ENCODE measurements at places on chromosomes 3 and 15.

DNA sequence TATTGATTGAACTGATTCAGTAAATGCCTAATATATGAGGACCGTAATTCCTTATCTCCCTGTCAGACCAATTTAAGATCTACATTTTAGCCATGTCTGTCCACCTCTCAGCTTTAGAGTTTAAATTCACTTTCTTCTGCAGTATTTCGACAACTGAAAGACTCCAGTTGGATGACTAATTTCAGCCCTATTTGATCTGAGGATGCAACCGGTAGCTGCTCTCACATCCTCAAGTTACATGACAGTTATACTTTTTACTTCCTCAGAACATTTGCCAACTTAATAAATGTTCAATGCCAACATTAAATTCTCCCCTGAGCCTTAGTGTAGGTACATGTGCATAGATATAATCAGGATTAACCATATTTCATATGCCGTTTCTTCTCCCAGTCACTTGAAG is 2.5 kb upstream of the HHLA2 start:
- DNase-seq: no peak

- no peak for DNase-seq
These were observed 3.6 kb downstream of the HEMK1 start for GRCh38 chr3:50572801-50573371.

DNA sequence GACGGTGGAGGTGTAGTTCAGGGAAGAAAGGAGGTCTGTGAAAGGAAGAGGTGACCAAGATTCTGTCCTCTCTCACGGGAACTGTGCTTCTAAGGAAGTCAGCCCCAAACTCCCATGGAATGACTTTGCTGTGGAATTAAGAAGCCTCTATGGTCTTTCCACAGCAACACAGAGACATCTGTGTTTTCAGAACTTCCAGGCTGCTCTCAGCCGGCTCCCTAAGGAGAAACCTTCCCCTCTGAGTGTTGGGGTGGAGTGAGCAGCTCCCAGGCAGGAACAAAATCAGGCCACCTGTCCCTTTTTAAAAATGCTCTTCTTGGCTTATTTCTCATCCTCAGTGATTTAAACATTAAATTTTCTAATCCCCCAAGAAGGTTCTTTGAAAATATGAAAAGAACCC is 53.3 kb upstream of the SNRK start:
- DNase-seq: no peak

DNA sequence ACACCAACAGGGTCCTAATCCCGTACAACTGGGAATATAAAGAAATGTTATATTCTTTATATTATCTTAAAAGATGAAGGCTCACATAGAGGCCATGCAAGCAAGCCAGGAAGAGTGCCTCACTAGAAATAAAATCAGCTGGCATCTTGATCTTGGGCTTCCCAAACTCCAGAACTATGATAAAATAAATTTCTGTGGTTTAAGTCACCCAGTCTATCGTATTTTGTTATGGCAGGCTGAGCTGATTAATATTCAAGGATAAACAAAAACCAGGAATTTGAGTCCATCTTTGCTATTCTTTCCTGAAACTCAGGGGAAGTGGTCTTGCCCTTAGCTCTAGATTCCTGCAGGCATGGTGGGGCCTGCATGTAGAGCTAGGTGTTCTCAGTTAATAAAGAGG is 42.7 kb downstream of the ATOSA start:
- no peak for DNase-seq

DNA sequence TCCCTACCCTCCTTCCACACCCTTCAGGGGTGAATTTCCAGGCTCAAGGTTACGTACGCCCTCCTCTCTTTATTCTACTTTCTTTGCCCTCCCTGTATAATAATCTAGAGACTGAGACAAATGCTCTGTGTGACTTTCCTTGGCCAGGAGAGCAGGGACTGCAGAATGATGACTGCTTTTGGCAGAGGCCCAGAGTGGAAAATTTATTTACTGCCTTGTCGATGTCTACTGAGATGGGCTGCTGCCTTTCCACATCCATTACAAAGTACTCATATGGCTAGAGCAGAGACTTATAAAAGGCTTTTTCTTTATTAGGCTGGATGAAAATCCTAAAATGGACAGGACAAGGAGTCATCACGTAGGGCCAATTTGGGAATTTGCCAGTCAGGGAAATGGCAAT is 576.2 kb downstream of the TUSC7 start:
- no peak for DNase-seq

DNA sequence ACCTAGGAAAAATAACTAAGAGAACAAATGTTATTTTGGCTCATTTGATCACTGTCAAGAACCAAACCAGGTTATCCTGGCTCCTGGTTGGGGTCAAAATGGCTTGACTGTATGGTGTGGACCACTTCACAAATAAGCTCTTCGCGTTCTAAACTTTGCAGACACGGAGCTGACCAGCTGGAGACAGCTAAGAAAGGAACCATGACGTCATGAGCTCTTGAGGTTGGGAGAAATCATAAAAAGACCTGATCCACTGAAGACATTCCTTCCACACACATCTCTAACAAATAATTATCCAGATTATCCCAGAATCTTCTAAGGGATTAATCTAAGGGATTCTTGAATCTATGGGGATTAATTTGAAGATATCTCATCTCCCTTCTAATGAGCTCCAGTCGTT is 321.5 kb upstream of the IGF1R start:
- no peak for DNase-seq

DNA sequence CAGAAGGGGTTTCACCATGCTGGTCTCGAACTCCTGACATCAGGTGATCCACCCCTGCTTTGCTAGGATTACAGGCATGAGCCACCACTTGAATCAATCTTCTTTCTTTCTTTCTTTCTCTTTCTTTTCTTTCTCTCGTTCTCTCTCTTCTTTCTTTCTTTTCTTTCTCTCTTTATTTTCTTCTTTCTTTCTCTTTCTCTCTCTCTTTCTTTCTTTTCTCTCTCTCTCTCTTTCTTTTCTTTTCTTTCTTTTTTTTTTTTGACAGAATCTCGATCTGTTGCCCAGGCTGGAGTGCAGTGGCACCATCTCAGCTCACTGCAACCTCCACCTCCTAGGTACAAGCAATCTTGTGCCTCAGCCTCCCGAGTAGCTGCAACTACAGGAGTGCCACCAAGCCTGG is 37.9 kb upstream of the PIK3CB start:
- no peak for DNase-seq

- DNase-seq: no peak
These were observed 38.6 kb upstream of the SFMBT1 start for GRCh38 chr3:53084310-53085001.

GRCh38 chr3:30091686-30092085 is 514.7 kb upstream of the TGFBR2 start:
- DNase-seq: no peak

- DNase-seq: no peak
These were observed 23.1 kb downstream of the B3GALNT1 start for GRCh38 chr3:161082063-161082462.
